ENCODE measurements at places on chromosomes 12 and 14. TPM values are rescaled to one million over a fixed set of nuclear protein-coding genes. Genes with fewer than 3 reads are reported as not detected.

DNA sequence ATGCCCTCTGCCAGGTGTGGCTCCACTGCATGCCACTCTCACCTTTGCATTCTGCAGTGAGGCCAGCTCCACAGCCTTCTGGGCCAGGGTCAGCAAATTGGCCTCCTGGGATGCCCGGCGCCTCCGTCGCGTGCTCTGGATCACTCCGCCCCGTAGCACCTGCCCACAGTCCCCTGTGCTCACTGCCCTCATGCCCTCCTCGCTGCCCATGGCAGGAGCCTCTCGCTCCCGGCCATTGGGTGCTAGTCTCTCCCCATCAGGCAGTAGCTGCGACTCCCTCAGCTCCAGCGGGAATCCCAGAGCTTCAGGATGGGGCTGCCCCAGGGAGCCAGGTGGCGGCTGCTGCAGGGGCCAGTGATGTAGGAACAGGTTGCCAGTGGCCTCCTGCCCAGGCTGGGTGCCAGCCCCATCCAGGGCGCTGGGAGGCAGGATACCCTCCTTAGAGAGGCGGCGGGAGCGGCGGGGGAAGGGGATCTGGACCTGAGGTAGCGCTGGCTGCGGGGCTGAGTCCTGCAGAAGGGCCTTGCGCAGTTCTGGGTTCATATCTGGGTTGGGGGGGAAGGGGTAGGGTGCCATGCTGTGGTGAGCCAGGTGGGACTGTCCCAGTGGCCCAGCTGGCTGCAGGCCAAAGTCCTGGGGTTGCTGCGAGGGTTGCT is 24.5 kb upstream of the PNMA1 start:
- no peak overlapping the region for H3K4me3 ChIP-seq
- H3K27ac ChIP-seq: peak overlapping the region; percentile 85
- no peak for DNase-seq
- peaks cover 29% of the 10 kb centered on the region for H3K36me3 ChIP-seq
- no peaks in the 10 kb centered on the region for H3K27me3 ChIP-seq

DNA sequence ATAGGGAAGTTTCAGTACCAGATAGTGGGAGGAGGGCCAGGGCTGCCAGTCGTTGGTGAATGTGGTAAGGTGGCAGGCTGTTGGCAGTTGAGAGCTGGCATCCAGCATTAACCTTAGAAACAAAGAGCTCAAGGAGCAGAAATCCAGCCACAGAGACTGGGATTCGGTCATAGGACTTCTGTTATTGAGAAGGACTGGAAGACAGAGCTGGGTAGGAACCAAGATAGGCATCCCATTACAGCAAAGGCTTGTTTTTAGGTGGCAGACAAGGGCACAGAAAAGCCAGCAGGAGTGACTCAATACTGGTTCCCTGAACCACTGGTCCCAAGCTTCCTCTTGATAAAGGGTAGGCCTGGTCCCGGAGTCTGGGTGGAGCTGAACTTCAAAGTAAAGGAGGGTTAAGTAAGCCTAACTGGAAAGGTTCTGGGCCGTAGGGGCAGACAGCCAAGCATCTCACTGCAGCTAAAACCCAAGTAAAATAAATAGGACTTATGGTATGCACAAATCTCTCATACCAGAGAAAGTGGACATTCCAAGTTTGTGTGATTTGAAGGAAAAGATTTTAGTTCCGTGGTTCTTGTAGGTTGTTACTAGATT is 147.9 kb downstream of the ETV6 start:
- DNase-seq: no peak
- no peaks in the 10 kb centered on the region for H3K27me3 ChIP-seq
- no peak overlapping the region for H3K4me3 ChIP-seq
- peaks cover 11% of the 10 kb centered on the region for H3K4me1 ChIP-seq

DNA sequence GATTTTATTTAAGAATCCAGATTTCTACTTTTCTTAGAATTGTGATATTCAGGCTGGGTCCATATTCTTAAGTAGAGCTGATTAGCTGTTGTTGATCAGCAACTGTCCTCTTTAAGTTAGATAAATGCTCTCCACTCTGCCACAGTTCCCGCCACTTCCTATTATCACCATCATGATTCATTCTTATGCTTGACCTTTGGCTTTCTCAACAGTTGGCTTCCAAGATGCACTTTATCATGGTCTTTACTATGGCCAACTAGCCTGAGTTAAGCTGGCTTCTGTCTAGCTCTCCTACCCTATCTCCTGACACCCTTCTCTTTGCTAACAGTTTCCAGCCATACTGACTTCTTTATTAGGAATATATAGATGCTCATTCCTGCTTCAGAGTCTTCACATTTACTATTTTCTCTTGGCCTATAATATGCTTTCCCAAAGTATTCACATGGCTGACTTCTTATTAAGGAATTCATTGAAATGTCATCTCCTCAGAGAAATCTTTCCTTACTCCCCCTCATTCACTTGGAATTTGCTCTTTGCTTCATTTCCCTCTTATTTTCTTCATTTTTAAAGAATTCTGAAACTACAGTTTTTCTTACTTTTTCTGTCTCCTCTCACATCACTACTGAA is 149.0 kb upstream of the IGF1 start:
- H3K4me3 ChIP-seq: no peak overlapping the region
- DNase-seq: no peak
- no peak overlapping the region for H3K27ac ChIP-seq
- no peaks in the 10 kb centered on the region for H3K4me1 ChIP-seq

- no peak for DNase-seq
- H3K4me1 ChIP-seq: no peaks in the 10 kb centered on the region
Measured at GRCh38 chr14:54133896-54134295, 177.3 kb upstream of the BMP4 start.

Gene INHBE
- not detected for total RNA-seq

DNA sequence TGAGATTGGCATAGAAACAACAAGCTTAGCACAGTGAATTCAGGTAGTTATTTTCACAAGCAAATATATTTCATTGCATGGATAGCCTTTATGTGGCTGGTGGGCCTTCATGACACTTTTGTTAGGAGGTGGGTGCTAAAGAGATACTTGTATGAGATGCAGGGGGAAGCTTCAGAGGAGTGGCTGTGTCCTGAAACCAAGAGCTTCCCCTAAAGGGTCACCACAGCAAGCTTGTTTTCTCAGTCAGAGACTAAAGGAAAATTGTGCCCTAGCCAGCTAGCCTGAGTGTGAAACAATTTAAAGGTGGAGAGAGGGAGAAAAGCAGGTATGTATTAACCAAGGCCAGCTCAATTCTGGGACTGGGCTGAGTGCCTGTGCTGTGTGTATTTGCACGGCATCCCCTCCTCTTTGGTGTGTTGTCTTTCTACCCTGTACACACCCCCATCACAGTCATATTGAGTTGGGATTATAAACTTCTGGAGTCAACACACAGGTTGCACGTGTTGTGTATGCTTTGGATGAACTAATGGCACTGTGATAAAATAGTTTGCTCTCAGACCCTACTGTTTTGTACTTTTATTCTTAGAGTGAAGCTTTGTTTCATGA is 79.2 kb downstream of the RASSF8 start:
- no peak for DNase-seq
- H3K4me3 ChIP-seq: no peak overlapping the region
- peaks cover 27% of the 10 kb centered on the region for H3K4me1 ChIP-seq
- H3K27me3 ChIP-seq: no peaks in the 10 kb centered on the region
- H3K27ac ChIP-seq: no peak overlapping the region
- no peaks in the 10 kb centered on the region for H3K36me3 ChIP-seq

Gene COQ10A
- 1.6 TPM for total RNA-seq

GRCh38 chr14:56127156-56127555 is 8.9 kb downstream of the PELI2 start:
- no peak overlapping the region for H3K27ac ChIP-seq
- peaks cover 59% of the 10 kb centered on the region for H3K4me1 ChIP-seq
- no peak for DNase-seq
- H3K27me3 ChIP-seq: no peaks in the 10 kb centered on the region
- no peaks in the 10 kb centered on the region for H3K36me3 ChIP-seq
- no peak overlapping the region for H3K4me3 ChIP-seq

Gene CMA1
- 0.53 TPM for total RNA-seq
